ENCODE measurements at places on chromosomes 2 and 18. TPM values are rescaled to one million over a fixed set of nuclear protein-coding genes. Genes with fewer than 3 reads are reported as not detected.

Gene REG1A
- not detected for total RNA-seq

Gene HADHB
- 106 TPM for total RNA-seq

Gene PPP1R1C
- total RNA-seq: 5.3 TPM

Gene ATP6V1B1
- total RNA-seq: 6.5 TPM

Gene ZNF892
- total RNA-seq: 7.2 TPM

Gene CNDP1
- total RNA-seq: not detected

Gene PUS10
- 4.2 TPM for total RNA-seq

Gene C2orf72
- total RNA-seq: not detected

GRCh38 chr18:11751341-11752115 is 62.5 kb downstream of the GNAL start:
- no peak overlapping the region for H3K4me3 ChIP-seq
- H3K4me1 ChIP-seq: no peaks in the 10 kb centered on the region
- DNase-seq: peak; percentile 11
- no peak overlapping the region for H3K27ac ChIP-seq

DNA sequence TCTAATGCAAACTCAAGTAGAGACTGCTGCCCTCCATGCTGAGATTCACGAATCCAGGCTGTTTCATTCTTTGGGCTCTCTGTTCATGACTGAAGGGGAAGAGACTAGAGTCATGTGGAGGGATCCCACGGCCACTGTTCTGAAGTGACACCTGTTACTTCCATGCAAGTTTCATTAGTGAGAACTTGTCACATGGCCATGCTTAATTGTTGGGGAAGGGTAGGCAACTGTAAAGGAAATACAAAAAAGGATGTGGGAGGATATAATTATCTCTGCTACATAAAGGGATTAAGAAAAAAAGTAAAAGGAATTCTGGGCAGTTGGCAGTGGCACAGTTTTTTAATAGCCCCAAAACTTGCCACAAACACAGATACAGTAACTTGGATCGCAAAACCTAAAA is 28.0 kb upstream of the PSME4 start:
- no peaks in the 10 kb centered on the region for H3K27me3 ChIP-seq
- DNase-seq: peak; percentile 70
- peaks cover 24% of the 10 kb centered on the region for H3K4me1 ChIP-seq

DNA sequence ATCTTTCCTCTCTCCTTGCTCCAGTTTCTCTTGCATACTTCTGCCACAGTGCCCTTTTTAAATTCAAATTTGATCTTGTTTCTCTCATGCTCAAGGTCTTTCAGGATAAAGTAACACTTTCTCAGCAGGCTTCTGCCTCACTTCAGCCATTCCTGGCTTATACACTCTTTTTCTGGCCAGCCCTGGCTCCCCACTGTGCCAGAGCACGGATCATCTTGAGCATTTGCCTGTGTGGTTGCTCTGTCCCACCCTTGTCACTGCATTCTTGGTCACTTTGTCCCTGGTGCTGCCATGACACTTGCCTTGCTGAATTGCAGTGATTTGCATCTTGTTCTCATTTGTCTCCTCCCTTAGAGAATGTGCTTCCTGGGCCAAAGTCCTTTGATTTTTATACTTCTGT is 634.3 kb downstream of the TMEM182 start:
- H3K36me3 ChIP-seq: no peaks in the 10 kb centered on the region
- no peaks in the 10 kb centered on the region for H3K4me1 ChIP-seq
- no peak overlapping the region for H3K4me3 ChIP-seq
- DNase-seq: no peak
- no peak overlapping the region for H3K27ac ChIP-seq

DNA sequence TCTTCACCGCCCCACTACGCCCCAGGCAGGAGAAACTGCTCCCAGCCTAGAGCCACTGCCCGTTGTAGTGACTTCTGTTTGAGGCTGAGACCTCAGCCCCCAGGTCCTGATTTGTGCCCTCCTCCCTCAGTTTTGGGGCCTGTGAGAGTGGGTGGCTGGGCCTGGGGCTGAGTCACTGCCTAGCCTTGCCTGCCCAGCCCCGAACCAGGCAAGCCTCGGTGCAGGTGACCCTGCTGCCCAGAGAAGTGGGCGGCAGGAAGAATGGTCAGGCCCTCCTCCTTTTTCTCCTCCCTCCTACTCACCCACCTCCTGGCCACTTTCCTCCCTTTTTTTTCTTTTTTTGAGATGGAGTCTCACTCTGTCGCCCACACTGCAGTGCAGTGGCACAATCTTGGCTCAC is 66.6 kb downstream of the ZFP36L2 start:
- no peaks in the 10 kb centered on the region for H3K27me3 ChIP-seq
- H3K4me3 ChIP-seq: no peak overlapping the region
- no peaks in the 10 kb centered on the region for H3K4me1 ChIP-seq
- H3K27ac ChIP-seq: no peak overlapping the region
- no peaks in the 10 kb centered on the region for H3K36me3 ChIP-seq
- no peak for DNase-seq

DNA sequence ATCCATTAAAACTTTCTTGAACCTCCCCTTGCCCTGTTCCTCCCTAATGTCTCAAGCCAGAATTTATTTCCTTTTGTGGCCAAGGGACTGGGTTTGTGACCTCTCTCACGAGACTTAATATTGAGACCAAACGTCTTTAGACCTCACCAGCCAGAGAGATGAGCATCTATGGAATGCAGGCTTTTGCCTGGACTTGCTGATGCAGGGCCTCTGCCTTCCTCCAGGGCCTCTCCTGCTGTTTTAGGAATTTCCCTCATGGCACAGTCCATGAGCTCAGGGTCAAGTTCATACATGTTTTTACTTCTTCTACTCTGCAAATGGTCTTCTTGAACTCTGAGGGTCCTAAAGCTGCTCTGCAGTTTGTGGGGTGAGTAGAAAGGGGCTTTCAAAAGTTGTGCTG is 22.3 kb downstream of the IL1B start:
- H3K4me1 ChIP-seq: peaks cover 30% of the 10 kb centered on the region
- peak overlapping the region; percentile 44 for H3K27ac ChIP-seq
- DNase-seq: peak; percentile 49

DNA sequence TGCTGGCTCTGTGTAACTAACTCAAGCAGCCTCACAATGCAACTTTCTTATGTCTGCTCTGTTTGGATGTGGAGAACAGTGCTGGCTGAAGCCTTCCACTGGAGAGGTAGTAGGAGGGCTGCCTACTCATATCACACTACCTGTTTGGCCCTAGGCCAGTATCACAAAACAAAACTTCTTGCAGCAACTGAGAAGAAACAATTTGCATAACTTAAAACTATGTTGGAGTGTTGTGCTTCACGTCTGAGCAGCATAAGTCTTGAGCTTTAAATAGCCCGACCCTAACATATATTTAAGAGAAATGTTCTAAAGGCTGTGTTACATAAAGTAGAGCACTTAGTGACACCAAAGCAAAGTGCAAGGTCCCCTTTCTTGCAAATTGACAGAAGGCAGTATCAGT is 204.9 kb upstream of the ACVR2A start:
- no peaks in the 10 kb centered on the region for H3K4me1 ChIP-seq
- no peak overlapping the region for H3K27ac ChIP-seq
- H3K4me3 ChIP-seq: no peak overlapping the region

DNA sequence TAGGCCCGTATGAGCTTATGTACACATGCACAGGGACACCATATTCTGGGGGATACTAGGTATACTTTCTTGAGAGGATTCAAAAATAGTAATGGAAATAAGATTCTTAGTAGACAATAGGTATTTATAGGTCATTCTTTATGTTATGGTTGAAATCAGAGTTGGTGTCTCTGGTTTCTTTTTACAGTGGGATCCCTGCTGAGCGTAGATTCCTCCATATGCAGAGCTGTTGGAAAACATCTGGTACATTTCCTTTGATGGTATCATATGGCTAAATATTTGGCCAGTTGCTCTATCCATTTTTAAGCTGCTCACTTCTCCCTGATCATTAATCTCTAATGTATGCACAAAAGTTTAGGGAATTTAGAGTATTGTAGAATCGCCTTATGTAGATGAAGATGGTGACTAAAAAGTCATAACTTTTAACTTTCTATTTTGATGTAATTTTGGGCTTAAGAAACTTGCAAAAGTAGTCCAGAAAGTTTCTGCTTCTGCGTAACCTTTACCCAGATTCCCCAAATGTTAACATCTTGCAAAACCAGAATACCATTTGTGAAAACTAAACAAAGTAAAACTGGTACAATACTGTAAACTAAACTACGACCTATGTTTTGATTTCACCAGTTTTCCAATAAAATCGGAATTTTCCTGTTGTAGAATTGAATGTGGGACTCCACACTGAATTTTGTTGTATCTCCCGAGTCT is 5.4 kb downstream of the ARHGAP28 start:
- no peaks in the 10 kb centered on the region for H3K27me3 ChIP-seq
- H3K4me3 ChIP-seq: no peak overlapping the region
- H3K27ac ChIP-seq: no peak overlapping the region
- no peaks in the 10 kb centered on the region for H3K36me3 ChIP-seq
- H3K4me1 ChIP-seq: no peaks in the 10 kb centered on the region

GRCh38 chr18:42640160-42640559 is 475.3 kb downstream of the RIT2 start:
- no peaks in the 10 kb centered on the region for H3K4me1 ChIP-seq
- no peaks in the 10 kb centered on the region for H3K36me3 ChIP-seq
- H3K27ac ChIP-seq: no peak overlapping the region
- DNase-seq: no peak

- H3K27me3 ChIP-seq: no peaks in the 10 kb centered on the region
- no peaks in the 10 kb centered on the region for H3K36me3 ChIP-seq
- peak; percentile 87 for DNase-seq
- H3K4me3 ChIP-seq: no peak overlapping the region
- peak overlapping the region; percentile 18 for H3K27ac ChIP-seq
These were observed 24.0 kb upstream of the TMEM37 start for GRCh38 chr2:119407430-119408220.

GRCh38 chr2:207133458-207133819 is 32.3 kb downstream of the KLF7 start:
- peak overlapping the region; percentile 82 for H3K27ac ChIP-seq
- peak overlapping the region; percentile 15 for H3K4me3 ChIP-seq
- H3K36me3 ChIP-seq: no peaks in the 10 kb centered on the region
- peaks cover 68% of the 10 kb centered on the region for H3K4me1 ChIP-seq

DNA sequence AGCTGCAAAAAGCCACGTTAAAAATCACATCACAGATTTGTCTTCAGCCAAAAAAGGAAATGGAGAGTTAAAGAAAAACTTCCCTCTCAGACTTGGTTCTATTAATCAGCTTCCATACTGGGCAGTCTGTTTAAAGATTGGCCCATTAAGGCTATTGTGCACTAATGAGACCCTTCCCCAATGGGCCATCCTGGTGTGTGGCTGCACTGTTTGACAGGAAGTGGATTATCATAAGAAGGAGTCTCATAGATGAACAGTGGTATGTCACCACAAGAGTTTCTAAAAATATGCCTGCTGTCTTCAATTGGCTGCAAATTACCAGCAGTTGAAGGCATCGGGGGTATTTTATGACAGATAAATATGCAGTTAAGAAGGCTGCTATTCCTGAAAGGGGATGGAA is 247.6 kb upstream of the THSD7B start:
- no peaks in the 10 kb centered on the region for H3K4me1 ChIP-seq
- H3K27me3 ChIP-seq: peaks cover 19% of the 10 kb centered on the region
- no peaks in the 10 kb centered on the region for H3K36me3 ChIP-seq
- peak; percentile 53 for DNase-seq
- H3K27ac ChIP-seq: no peak overlapping the region
- H3K4me3 ChIP-seq: no peak overlapping the region

DNA sequence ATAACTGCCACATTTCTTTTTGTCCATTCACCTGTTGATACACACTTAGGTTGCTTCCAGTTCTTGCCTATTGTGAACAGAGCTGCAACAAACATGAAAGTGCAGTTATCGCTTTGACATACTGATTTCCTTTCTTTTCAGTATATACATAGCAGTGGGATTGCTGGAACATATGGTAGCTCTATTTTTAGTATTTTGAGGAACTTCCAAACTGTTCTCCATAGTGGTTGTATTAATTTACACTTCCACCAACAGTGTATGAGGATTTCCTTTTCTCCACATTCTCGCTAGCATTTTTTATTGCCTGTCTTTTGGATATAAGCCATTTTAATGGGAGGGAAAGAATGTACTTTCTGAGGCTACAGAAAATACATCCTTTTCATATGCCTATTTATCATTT is 167.4 kb downstream of the GULP1 start:
- no peaks in the 10 kb centered on the region for H3K36me3 ChIP-seq
- H3K4me3 ChIP-seq: no peak overlapping the region
- no peak overlapping the region for H3K27ac ChIP-seq
- no peaks in the 10 kb centered on the region for H3K27me3 ChIP-seq
- no peaks in the 10 kb centered on the region for H3K4me1 ChIP-seq

GRCh38 chr2:203225423-203226039 is 13.3 kb upstream of the CYP20A1 start:
- H3K27me3 ChIP-seq: no peaks in the 10 kb centered on the region
- no peaks in the 10 kb centered on the region for H3K4me1 ChIP-seq
- peak; percentile 37 for DNase-seq
- no peak overlapping the region for H3K4me3 ChIP-seq
- H3K36me3 ChIP-seq: no peaks in the 10 kb centered on the region
- H3K27ac ChIP-seq: no peak overlapping the region

DNA sequence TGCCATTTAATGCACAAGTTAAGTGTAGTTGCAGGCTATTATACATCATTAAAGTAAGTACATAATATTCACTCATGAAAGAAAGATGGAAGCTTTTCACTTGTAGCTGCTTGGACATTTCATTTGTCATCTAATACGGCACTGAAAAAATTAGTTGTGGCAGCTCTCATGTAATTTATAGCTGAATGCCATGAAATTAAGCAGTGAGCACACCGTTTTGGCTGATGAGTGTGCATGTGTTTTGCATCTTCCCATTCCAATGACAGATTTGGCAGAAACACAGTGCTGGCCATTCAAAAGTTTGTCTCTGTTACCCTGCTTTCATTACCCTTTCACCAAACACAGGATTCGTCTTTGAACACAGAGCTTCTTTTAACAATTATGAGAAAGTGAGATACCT is 174.0 kb downstream of the PTGR3 start:
- H3K36me3 ChIP-seq: no peaks in the 10 kb centered on the region
- H3K27ac ChIP-seq: no peak overlapping the region
- no peaks in the 10 kb centered on the region for H3K4me1 ChIP-seq
- no peak for DNase-seq
- no peak overlapping the region for H3K4me3 ChIP-seq

DNA sequence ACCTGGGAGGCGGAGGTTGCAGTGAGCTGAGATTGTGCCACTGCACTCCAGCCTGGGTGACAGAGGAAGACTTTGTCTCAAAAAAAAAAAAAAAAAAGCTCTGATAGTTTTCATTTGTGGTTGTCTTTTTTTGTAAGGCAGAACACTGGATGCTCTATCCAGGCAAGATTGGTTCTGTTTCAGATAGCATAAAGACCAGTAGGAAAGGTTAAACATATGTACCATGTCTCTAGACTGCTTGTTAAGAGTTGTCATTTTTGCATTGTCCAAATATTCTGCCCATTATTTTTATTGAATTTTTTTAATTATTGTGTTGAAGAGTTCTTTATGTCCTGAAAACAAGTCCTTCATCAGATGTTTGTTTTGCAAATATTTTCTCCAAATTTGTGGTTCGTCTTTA is 60.0 kb downstream of the NCOA1 start:
- H3K36me3 ChIP-seq: no peaks in the 10 kb centered on the region
- no peaks in the 10 kb centered on the region for H3K27me3 ChIP-seq
- no peak overlapping the region for H3K4me3 ChIP-seq
- DNase-seq: no peak

- H3K27ac ChIP-seq: no peak overlapping the region
- no peaks in the 10 kb centered on the region for H3K27me3 ChIP-seq
- H3K36me3 ChIP-seq: no peaks in the 10 kb centered on the region
- H3K4me3 ChIP-seq: no peak overlapping the region
These were observed 15.8 kb downstream of the OTOF start for GRCh38 chr2:26462100-26462499.

GRCh38 chr2:26274058-26274613 is 29.4 kb downstream of the HADHB start:
- peaks cover 13% of the 10 kb centered on the region for H3K4me1 ChIP-seq
- no peaks in the 10 kb centered on the region for H3K27me3 ChIP-seq
- peak; percentile 45 for DNase-seq
- no peak overlapping the region for H3K4me3 ChIP-seq
- no peak overlapping the region for H3K27ac ChIP-seq
- peaks cover 17% of the 10 kb centered on the region for H3K36me3 ChIP-seq
